Left lung (tissue), 14 donors: ENCODE measurements at places on chromosomes 2 and 18. TPM values are rescaled to one million over a fixed set of nuclear protein-coding genes. Genes with fewer than 3 reads are reported as not detected.

- DNase-seq: no peak
Measured at GRCh38 chr2:148901142-148901541, 26.1 kb downstream of the KIF5C start.

- DNase-seq: no peak
Measured at GRCh38 chr2:138956116-138956515, 175.9 kb upstream of the NXPH2 start.

DNA sequence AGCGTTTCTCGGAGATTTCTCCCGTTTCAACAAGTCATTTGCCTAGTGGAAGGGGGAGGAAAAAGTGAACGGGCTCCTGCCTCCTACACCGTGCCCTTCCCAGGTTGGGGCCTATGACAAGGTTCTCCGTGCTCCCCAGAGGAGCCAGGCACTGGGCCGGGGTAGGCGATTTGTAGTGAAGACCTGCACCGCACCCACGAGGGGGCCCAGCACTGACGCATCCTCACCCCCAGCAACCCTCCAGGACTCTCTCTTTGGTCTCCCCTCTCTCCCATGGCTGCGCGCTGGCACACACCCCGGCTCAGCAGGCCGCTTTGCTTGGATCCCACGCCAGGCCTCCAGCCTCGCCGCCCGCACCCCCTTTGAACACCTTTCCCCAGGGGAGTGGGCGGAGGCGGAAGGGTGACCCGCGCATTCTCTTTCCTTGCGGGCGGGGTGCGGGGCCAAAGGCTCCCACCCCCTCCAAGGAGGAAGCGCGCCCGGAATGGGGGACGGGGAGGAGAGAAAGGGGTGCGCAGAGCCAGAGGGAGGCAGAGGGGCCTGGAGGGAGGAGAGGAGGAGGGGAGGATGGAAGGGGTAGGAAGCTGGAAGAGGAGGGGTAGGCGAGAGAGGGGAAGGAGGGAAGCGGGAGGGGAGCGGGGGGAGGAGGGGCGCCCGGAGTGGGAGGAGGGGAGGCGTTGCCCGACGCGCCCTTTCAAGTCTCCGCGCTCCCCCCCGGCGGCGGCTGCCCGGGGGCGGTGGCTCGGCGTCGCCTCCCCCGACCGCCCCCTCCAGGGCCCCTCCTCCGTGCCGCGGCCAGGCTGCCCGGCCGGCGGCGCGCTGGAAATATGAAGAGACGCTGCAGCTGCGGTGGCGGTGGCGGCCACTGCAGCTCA, at the start of gene APCDD1:
Gene APCDD1, plus strand, starts transcription at position 830 of the 875 bp plus-strand sequence. CDS start 347 bp downstream, outside the sequence.
- DNase-seq: peak; percentile 94

GRCh38 chr2:32991091-32991845, 44.5 kb downstream of the LTBP1 start:
- DNase-seq: no peak

DNA sequence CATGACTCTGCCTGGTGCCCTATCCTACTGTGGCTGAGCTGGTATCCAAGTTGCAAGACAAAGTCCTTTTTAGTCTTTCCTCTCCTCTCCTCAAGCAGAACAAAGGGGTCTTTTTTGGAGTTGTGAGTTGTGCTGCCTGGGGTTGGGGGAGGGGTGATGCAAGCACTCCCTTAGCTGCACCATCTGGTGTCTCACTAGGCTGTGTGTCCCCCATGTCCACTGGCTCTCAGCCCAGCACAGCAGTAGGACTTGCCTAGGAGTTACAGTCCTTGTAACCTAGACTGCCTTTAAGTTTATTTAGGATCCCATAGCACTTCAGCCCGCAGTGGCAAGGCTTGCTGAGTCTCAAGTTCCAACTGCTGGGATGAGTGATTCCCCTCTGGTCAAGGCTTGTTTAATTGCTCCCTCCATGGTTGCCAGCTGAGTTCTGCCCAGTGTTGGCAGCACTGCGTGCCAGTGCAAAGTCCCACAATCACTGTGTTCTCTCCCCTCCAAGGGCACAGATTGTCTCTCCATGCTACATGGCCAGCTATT, 13.2 kb upstream of the ILKAP start:
- DNase-seq: no peak

Gene PROM2
- polyA plus RNA-seq: 9.9 TPM

Gene COX7A2L
- polyA plus RNA-seq: 165 TPM

Gene C2orf68
- 76.0 TPM for polyA plus RNA-seq

Gene SERPINB12
- not detected for polyA plus RNA-seq

Gene ZC3H6
- polyA plus RNA-seq: 11.9 TPM

Gene PROKR1
- polyA plus RNA-seq: 0.09 TPM

Gene ZAP70
- 1.7 TPM for polyA plus RNA-seq
